Femur (tissue), 1 donor: ENCODE measurements at places on chromosomes 6 and 20.

- no peak for DNase-seq
Observed at GRCh38 chr20:9565910-9566550, 51.6 kb downstream of the LAMP5 start.

- DNase-seq = no peak
Observed at GRCh38 chr6:9482030-9482738, 932.7 kb downstream of the TFAP2A start.

GRCh38 chr6:24157886-24158285 is 31.9 kb downstream of the NRSN1 start:
- DNase-seq = no peak

DNA sequence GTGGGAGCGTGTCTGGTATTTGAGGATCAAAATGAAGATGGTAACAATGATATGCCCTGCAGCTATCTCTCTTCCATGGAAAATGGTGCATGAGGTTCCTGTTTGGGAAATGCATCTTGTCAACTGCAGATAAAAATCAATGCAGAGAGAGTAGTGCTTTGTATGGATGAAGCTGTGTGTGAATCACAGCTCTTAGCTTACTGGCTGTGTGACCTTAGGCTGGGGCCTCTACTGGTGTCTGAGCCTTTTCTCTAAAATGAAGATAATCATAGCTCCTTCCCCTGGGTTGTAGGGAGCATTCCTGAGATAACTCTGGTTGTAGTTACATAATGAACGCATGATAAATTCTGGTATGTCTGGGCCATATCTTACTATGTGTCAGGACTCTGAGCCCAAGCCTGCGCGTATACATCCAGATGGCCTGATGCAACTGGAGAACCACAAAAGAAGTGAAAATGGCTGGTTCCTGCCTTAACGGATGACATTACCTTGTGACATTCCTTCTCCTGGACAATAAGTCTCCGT is 19.6 kb downstream of the ANGPT4 start:
- no peak for DNase-seq

GRCh38 chr6:82017288-82017687 is 230.3 kb downstream of the IBTK start:
- no peak for DNase-seq

DNA sequence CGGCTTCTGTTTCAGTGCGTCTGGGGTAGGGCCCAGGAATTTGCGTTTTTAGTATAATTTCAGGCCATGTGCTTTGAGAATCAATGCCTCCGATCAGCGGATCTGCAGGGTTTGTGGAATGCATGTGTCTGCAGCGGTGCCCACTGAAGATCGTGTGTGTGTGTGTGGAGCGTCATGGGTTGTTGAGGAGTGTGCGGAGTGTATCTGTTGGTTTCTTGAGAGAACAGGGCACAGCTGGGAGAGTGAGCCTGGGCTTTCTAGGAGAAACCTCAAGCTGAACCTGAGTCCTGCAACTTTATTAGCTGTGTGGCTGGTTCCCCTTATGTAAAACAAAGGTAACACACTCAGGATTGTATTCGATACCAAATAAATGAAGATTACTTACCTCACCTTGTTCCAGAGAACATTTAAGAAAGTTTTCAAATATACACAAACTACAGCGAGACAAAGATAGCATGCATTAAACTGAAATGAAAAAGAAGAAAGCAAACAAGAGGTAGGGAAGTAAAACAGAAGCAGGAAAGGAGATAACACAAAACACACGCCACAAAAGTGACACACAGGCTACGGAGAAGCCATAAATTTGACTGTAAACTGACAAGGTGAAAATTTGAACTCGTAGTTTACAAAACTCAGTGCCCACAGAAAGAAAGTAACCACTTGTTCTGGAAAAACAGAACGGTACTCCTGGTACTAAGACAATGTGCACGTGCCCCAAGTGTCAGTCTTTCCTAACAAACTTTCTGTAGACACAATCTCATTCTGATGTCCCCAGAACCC is 28.8 kb downstream of the PDE10A start:
- no peak for DNase-seq

GRCh38 chr6:139325686-139326085 is 33.9 kb upstream of the TXLNB start:
- DNase-seq = no peak

GRCh38 chr20:25418776-25419175 is 11.3 kb downstream of the GINS1 start:
- DNase-seq = no peak

DNA sequence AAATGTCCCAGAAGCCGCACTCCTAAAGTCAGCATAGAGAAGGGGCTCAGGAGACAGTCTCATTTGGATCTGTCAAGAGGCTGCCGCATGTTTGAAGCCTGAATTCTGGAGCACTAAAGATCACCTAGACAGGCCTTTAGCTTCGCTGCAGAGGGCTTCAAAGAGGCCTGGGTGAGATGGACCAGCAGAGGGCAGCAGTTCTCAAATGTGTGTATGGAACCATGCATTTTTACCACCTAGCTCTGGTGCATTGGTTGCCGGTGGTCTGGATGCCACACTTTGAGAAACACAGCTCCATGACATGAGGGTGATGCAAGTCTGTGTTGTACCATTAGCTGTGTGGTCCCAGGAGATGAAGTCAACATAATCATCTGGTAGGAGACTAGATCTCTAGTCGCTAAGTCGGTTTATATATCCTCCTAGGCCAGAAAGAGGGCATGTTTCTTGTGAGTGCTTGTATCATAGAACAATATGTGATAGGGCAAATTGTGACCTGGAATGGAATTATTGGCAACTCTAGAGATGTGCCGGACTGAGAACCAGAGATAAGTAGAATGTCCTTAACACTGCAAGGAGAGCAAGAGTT is 64.8 kb downstream of the KIAA0319 start:
- peak; percentile 66 for DNase-seq

DNA sequence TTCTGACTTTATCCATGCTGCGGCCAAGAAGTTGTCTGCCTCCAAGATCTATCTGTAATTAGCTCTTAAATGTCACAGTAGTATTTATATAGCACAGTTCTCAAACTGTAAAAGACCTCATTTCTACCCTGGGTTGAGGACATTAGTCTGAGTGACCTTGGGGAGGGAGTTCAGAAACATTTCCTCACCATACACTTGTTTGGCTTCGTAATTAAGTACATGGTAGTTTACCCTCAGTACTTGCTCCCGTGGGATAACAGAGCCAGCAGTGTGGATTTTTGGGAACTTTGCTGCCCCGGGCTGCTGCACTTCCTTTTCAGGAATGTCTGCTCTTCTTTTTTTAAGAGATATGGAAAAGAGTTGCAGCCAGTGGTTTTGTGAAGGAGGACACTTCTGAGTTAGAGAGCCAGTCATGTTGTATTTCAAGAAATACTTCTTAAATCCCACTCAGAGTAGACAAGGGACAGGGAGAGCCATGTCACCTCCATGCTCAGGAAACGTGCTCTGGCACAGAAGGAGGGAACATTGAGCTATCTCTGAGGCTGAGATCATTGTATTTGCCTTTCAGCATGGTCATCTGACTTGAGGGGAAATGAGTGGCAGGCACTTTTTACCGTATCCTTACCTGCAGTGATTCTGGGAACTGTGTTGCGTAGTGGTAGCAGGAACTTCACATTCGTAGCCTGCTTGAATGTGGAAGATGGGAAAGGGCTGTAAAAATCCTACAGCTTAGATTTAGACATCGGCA is 33.6 kb downstream of the RPRD1B start:
- no peak for DNase-seq

- DNase-seq = no peak
Observed at GRCh38 chr6:145529582-145529981, 205.7 kb downstream of the EPM2A start.

DNA sequence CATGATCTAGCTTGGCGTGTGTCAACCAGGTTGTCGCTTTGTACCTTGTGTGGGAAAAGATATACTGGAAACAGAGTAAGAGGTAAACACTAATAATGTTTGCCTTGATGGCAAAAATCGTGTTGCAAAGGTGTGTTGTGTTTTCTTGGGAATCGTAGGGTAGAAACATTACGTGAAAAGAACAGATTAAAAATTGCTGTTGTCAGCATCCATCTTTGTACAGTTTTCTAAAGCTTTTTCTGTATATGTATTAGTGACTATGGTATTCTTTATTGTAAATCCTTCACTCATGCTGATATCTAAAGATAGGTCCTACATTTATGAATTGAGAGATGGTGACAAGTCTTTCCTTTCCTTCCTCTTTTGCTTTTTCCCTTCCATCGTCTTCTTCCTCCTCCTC is 116.9 kb downstream of the RPS12 start:
- no peak for DNase-seq

GRCh38 chr6:68226460-68226859 is 408.6 kb upstream of the ADGRB3 start:
- no peak for DNase-seq

DNA sequence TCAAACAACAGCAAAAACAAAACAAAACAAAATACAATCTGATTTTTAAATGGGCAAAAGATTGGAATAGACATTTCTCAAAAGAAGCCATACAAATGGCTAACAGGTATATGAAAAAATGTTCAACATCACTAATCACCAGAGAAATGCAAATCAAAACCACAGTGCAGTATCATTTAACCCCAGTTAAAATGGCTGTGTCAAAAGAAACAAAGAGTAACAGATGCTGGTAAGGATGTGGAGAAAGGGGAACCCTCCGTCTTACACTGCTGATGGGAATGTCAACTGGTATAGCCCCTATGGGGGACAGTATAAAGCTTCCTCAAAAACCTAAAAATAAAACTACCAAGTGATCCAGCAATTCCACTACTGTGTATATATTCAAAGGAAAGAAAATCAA is 10.9 kb upstream of the NELFCD start:
- DNase-seq = no peak

- DNase-seq = peak; percentile 52
Observed at GRCh38 chr20:55961376-55962330, 43.7 kb downstream of the CBLN4 start.

DNA sequence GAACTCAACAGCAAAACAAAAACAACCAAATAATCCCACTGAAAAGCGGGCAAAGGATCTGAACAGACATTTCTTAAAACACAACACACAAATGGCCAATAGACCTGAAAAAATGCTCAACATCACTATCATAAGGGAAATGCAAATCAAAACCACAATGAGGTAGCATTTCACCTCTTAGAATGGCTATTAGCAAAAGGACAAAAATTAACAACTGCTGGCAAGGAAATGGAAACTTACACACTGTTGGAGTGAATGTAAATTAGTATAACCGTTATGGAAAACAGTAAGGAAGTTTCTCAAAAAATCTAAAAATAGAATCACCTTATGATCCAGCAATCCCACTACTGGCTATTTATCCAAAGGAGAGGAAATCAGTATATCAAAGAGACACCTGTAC is 20.9 kb downstream of the FAM8A1 start:
- DNase-seq = no peak

- no peak for DNase-seq
Observed at GRCh38 chr6:44966449-44967092, 361.6 kb upstream of the RUNX2 start.

- DNase-seq = peak; percentile 96
Observed at GRCh38 chr6:128520436-128521281, at the start of gene PTPRK. Gene PTPRK, minus strand, starts transcription at chr6:128520599. Its CDS starts 241 bp downstream, at chr6:128520358.

DNA sequence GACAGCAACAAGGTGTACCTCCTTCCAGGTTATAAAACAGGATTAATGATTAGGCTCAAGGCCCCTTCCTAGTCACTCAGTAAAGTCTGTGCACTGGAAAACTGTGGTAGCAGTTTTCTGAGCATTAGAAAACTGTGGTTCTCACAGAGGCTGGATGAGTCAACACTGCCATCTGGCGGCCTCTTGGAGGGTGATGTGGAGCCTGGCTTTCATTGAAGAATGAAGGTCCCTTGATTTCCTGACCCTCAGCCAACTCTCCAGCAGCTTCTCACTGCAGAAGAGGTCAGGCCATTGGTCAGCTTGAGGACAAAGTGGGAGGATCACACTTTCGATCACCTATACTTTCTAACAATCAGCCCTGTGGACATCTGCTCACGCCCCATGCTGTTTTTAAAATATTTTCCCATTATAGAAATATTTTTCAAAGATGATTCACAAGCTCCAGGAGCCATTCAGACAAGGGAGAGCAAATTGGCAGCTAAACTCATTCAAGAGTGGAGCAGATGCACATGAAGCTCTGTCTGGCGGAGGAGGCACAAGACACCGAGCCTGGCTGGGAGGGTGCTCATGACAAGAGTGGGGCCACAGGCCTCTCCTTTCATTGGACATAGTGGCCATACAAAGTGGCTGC is 23.2 kb downstream of the PSMB1 start:
- peak; percentile 82 for DNase-seq

GRCh38 chr6:16804546-16805242 is 43.4 kb upstream of the ATXN1 start:
- no peak for DNase-seq
